Activated T-cell treated with anti-CD3 and anti-CD28 coated beads for 48 hours (primary cell): ENCODE measurements at places on chromosomes 7 and 10.

- no peak for DNase-seq
These were observed 253.1 kb upstream of the NEBL start for GRCh38 chr10:21150166-21150565.

GRCh38 chr10:103281753-103282152 is 4.8 kb downstream of the INA start:
- DNase-seq: no peak

- DNase-seq: no peak
These were observed 2.6 kb downstream of the MEST start for GRCh38 chr7:130494431-130494858.

- DNase-seq: no peak
These were observed 311.9 kb downstream of the HGF start for GRCh38 chr7:81457852-81458522.

DNA sequence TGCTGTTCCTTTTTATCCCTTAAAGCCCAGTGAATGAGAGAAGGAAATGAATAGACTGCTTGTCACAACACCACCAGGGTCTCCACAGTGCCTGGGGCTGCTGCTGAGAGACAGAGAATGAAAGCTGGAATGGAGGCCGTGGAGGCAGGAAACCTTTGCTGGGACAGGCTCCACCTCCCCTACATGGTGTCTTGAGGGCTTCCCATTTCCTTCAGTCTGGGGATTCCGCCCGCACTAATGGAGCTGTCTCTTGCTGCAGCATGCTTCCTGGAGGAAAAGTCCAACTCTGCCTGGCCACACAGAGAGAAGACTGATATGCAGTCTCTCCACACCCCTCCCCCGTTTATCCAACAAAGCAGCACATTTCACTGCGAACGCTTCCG is 54.5 kb downstream of the LRRC4 start:
- no peak for DNase-seq

DNA sequence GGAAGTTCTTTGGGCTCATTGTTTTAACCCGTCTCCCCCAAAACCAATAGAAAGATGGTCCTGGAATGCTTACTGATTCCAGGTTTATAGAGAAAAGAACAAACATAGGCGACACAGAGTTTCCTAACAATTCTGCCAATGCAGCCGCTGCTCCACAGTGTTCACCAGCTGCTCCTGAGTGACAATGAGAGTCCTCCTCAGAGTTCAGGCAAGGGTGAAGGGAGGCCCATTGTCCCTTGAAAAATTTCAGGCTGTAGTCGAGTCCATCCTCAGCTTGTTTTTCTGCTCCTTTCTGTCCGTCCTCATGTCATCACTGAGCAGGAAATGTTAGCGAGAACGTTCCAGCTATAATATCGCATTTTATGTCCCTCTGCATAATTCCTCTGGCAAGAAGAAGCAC is 537.6 kb downstream of the TCERG1L start:
- DNase-seq: no peak

- no peak for DNase-seq
These were observed 706.8 kb upstream of the POT1 start for GRCh38 chr7:125636320-125636962.

DNA sequence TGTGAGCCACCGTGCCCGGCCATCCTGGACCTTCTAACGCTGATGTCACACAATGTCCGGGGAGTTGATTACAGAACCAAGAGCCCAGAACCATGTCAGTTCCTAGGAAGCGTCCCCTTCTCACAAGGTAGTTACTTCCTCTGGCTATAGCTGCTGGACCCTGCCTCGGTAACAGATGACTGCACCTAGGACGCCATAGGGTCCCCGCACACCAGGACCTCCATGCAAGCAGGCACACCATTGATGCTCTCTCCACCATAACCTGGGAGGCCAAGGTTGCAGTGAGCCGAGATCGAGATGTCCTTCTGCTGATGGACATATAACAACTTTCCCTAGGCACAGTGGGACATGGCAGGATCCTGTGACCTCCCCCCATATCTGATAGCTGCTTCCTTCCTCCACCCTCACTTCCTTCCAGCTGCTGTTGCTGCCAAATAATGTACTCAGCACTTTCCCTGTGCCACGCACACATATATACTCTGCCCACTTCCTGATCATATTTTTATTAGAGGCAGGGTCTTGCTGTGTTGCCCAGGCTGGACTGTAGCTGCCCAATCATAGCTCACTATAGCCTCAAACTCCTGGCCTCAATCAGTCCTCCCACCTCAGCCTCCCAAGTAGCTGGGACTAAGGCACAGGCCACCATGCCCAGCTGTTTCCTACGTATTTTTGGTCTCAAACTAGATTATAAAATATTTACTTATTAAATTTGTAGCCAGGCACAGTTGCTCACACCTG is 3.5 kb upstream of the SNX8 start:
- DNase-seq: no peak

- no peak for DNase-seq
These were observed 5.3 kb upstream of the ALDH18A1 start for GRCh38 chr10:95661818-95662217.

DNA sequence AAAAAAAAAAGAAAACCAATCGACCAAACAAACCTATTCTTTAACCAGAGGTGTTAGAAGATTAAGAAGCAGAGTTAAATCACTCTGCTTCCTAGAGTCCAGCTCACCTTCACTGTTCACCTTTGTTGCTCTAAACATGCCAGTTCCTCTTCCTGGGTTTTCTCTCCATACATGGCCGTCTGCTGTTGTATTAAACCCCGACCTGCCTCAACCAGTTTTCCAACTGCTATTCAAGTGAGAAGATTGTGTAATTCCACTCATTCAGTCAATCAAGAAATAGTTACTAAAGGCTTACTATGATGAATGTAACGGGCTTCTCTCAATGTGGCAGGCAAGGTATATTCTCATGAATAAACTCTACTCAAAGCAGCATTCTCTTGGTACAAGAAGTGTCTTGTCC is 8.8 kb downstream of the AASS start:
- no peak for DNase-seq

DNA sequence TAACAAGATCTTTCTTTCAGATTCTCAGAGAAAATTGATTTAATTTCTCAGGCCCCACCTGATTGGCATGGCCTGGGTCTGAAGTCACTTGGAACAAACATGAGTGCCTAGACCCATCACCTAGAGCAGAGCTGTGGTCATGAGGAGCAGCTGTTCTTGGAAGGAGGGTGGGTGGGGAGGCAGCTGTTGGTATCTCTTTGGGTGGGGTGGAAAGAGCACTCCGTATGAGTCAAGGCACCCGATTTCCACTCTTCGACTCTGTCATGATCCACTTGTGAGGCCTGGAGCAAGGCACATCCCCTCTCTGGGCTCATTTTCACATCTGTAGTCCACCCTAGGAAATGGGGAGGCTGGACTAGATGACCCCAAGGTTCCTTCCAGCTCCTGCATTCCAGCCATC is 156.7 kb downstream of the C10orf105 start:
- DNase-seq: no peak

DNA sequence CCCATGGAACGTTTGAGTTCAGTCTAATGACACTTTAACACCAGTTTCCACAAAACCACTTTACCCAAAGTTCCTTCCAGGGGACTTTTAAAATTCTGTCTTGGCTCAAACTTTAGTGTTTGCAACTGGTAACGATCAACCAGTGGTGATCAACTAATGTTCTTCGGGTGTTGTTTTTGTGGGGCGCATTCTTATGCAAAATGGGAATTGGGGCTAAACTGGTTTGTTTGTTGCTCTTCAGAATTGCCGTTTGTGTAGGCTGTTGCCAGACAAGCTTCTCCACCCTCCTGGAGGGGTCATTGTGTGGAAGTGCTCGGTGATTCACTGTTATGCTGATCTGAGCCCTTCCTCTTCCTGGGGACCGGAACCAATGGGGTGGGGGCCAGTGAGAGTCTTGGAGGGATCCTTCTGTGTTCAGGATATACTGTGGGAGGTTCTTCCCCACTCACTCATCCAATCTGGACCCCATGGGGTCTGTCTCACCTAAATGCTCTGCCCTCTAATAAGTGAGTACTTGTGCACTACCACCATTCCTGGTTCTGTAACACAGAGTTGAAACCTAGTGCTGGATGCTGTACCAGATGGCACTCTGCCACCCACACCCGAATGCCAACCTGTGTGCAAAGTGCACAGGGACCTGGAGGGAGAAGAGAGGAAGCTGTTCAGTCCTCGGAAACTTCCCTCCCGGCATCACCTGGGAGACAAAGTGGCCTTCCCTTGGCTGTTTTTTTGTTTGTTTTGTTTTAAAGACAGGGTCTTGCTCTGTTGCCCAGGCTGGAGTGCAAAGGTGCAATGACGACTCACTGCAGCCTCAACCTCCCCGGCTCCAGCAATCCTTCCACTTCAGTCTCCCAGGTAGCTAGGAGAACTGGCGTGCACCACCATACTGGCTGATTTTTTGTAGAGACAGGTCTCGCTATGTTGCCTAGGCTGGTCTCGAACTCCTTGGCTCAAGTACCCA is 2.1 kb downstream of the NFE2L3 start:
- peak; percentile 22 for DNase-seq

GRCh38 chr7:42690794-42691639 is 220.9 kb downstream of the C7orf25 start:
- no peak for DNase-seq

DNA sequence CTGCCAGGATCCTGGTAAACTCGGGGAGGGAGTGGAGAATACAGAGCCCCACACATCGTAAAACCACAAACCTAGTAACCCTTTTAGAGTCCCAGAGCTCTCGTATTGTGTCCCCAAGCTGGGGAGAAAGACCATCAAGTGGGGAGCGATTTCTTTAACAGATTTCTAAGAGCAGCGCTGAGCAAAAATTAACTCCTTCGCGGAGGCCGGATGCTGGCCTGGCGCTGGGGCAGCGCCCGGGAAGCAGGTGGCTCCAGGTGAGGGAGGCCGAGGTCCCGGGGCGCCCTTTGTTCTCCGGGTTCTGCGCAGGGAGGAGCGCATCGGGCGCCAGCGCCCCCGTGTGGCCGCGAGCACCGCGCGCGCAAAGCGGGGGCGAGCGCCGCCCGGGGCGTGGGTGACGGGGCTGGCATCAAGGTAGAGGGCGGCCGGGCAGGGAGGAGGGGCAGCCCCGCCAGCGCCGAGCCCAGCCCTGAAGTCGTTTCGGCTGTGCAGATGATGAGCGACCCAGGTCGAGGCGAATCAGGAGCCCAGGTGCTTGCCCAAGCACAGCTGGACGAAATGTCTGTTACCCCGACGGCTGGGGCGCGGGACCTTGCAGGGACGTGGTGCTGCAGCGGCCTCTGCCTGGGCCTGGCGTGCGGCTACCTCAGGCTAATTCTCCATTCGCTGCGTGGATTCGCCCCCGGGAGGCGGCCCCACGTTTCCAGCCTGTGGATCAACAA is 10.4 kb upstream of the FGFR2 start:
- DNase-seq: peak; percentile 54

DNA sequence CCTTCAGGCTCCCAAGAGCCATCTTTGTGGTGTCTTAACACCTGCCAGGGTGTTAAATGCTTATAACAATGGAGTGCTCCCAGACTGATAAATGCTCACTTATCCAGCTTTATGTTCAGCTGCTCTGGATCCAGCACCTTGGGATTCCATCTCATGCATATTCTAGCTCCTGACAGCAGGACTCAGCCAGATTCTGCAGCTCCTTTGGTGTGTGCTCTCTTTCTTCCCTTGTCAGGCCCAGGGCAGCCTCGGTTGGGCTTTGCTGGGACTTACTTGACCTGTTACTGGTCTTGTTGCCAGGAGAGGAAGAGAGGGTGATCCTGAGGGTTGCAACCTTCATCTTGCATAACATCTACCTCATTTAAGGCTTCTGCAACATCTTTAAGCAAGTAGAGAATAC is 59.4 kb upstream of the CCNY start:
- no peak for DNase-seq

- no peak for DNase-seq
These were observed 121.7 kb upstream of the TNRC18 start for GRCh38 chr7:5545222-5545914.

- DNase-seq: no peak
These were observed 241.3 kb downstream of the ANK3 start for GRCh38 chr10:60148266-60148840.

- DNase-seq: no peak
These were observed 294.2 kb downstream of the IPMK start for GRCh38 chr10:57973451-57973850.

DNA sequence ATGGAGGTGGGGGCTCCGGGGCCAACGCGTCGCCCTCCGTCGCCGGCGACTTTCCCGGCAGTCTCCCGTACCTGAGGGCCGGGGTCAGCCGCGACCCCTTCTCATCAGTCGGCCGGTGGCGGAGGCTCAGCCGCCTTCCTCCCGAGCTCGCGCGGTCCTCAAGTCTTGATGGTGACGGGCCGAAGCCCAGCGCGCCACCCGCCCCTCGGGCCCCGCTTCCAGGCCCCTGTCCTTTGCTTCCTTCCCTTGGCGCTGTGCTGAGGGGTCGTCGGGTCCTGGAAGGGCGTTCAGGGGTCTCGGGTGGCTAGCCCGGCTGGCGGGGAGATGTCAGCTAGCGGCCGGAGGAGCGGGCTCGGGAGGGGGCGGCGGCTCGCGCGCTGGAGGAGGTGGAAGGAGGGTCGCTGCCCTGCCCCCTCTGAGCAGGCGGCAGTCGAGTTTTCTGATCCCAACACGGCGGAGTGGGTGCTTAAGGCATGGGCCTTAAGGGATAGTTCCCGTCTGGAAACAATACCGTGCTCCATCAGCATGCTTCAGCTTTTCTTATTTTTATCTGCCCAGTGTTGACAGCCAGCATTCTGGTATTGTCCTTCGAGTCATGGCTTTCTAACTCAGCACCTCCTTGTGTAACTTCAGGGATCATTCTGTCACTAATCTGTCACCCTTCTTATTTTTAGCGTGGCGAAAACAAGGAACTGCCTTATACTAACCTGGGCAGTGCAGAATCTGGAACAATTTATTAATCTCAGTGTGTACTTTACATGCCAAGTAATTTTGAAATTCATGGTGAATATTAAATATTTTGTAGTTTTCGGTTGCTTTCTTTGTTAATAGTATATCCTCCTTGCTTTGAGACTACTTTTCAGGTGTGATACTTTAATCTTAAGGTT is 748 bp downstream of the PHTF2 start:
- peak; percentile 18 for DNase-seq

DNA sequence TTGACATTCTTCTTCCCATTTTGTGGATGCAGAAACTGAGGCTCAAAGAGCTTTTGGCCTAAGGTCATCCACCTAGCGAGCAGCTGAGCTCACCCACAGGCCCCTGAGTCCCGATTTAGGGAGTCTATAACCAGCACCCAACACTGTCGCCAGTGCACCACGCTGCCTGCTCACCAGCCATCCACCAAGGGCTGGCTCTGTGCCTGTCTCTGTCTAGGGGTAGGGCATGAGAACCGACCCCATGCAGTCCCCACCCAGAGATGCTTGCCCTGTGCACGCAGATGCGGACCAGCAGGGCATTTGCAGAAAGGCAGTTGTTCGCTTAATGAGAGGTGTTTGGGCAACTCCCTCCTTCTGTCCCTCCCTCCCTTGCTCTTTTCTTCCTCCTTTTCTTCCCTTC is 97.2 kb downstream of the GRK5 start:
- DNase-seq: no peak

DNA sequence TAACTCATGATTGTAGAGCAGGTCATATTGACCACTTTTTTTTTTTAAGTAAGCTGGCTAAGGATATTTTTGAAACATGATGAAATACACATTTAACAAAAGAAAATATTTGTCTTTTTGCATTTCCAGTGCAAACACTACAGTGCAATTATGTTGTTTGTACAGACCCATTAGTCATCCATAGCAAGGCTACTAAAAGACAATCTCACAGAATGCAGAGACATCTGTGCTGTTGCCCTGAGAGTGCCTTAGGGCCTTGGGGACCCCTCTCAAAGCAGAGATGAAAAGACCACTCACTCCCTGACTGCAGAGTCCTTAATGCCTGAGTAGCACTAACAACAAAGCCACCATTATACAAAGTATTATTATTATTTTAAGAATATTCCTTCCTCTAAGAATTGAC is 104.5 kb downstream of the NRCAM start:
- DNase-seq: no peak

- DNase-seq: peak; percentile 15
These were observed 520 bp downstream of the MOSPD3 start for GRCh38 chr7:100612730-100613390.
